ENCODE measurements at places on chromosomes 5 and 9. TPM values are rescaled to one million over a fixed set of nuclear protein-coding genes. Genes with fewer than 3 reads are reported as not detected.

DNA sequence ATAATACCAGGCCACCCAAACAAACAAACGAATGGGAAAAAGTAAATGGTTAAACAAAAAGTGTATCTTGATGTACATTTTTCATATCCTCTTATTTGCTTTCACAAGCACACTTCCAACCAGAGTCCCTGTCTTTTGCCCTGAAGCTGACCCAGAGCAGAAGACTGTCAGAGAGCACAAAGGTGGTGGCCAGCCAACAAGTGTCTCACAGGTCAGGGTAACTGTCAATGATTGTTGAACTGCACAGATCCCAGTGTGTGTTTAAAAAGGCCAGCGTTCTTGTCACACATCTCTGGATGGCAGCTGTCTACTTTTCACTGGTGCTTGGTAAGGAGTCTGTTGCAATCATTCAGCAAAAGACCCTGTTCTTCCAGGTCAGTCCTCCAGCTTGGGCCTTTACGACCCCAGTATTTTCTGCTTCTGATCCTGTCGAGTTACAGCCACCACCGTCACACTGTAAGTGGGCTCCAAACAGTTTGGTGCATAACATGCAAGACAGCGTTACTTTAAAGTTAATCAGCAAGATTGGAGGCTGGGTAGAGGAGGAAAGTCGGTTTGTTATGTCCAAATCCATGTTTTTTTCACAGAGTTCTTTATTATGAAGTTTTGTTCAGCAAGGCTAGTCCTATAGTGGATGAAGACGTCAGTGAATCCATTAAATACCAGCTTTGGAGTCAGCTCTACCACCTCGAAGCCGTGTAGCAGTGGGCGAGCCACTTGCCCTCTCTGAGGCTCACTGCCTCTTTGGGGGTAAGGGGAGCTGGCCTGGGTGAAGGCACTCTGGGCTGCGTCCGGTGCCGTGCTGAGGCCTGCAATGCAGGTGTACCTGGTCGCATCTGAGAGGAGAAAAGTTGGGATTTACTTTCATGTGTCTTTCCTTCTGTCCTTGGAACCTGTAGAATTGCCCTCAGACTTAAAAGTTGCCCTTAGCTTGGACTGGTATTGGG is 265.7 kb downstream of the AOPEP start:
- H3K4me1 ChIP-seq, result peaks cover 43% of the 10 kb centered on the region
- DNase-seq, result no peak

GRCh38 chr9:31067418-31067817 is 1317.0 kb upstream of the ACO1 start:
- H3K4me1 ChIP-seq, result no peaks in the 10 kb centered on the region
- H3K36me3 ChIP-seq, result no peaks in the 10 kb centered on the region
- no peak for DNase-seq
- H3K27ac ChIP-seq, result no peak overlapping the region

- H3K27ac ChIP-seq, result no peak overlapping the region
- peaks cover 14% of the 10 kb centered on the region for H3K4me1 ChIP-seq
- no peak overlapping the region for H3K4me3 ChIP-seq
- no peaks in the 10 kb centered on the region for H3K36me3 ChIP-seq
Measured at GRCh38 chr5:164708831-164709230, 1203.4 kb downstream of the MAT2B start.

- H3K36me3 ChIP-seq, result no peaks in the 10 kb centered on the region
- no peak for DNase-seq
- H3K4me3 ChIP-seq, result no peak overlapping the region
- peaks cover 6% of the 10 kb centered on the region for H3K4me1 ChIP-seq
- H3K27me3 ChIP-seq, result peaks cover 36% of the 10 kb centered on the region
Measured at GRCh38 chr9:33791117-33791516, 4.2 kb upstream of the PRSS3 start.

- no peaks in the 10 kb centered on the region for H3K36me3 ChIP-seq
- H3K4me3 ChIP-seq, result peak overlapping the region; percentile 79
- H3K4me1 ChIP-seq, result peaks cover 22% of the 10 kb centered on the region
- DNase-seq, result no peak
- H3K27me3 ChIP-seq, result peaks cover 37% of the 10 kb centered on the region
- H3K27ac ChIP-seq, result peak overlapping the region; percentile 51
Measured at GRCh38 chr5:77850536-77851175, 74.5 kb upstream of the TBCA start.

- H3K4me1 ChIP-seq, result no peaks in the 10 kb centered on the region
- H3K4me3 ChIP-seq, result no peak overlapping the region
- no peak overlapping the region for H3K27ac ChIP-seq
- DNase-seq, result no peak
- no peaks in the 10 kb centered on the region for H3K27me3 ChIP-seq
Measured at GRCh38 chr5:178240341-178240741, 7.7 kb upstream of the PHYKPL start.

- H3K4me3 ChIP-seq, result no peak overlapping the region
- H3K36me3 ChIP-seq, result no peaks in the 10 kb centered on the region
- H3K27ac ChIP-seq, result no peak overlapping the region
- H3K27me3 ChIP-seq, result no peaks in the 10 kb centered on the region
- peak; percentile 32 for DNase-seq
Measured at GRCh38 chr9:135533674-135534073, 12.3 kb upstream of the OBP2A start.

GRCh38 chr5:78691084-78691960 is 42.8 kb upstream of the LHFPL2 start:
- H3K27me3 ChIP-seq, result no peaks in the 10 kb centered on the region
- H3K36me3 ChIP-seq, result peaks cover 11% of the 10 kb centered on the region
- no peak overlapping the region for H3K27ac ChIP-seq
- H3K4me3 ChIP-seq, result no peak overlapping the region
- peaks cover under 1% of the 10 kb centered on the region for H3K4me1 ChIP-seq

DNA sequence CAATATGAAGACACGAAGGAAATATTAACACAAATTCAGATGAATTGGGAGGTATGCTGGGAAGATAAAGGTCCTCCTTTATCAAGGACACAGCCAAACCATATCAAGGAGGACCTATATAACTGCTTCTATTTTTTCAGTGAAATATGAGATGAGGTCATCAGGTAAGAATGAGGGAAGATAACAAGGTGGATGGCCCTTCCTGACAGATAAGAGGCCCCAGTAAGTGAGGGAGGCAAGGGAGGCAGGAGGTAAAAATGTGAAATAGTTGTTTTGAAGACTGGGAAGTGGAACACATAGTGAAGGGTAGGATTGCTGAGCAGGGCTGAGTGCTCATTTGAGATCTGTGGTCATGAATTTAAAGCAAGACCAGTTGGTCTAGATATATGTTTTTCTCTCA is 60.0 kb upstream of the FOXE1 start:
- no peaks in the 10 kb centered on the region for H3K4me1 ChIP-seq
- peaks cover 10% of the 10 kb centered on the region for H3K27me3 ChIP-seq
- DNase-seq, result no peak
- no peak overlapping the region for H3K4me3 ChIP-seq
- no peak overlapping the region for H3K27ac ChIP-seq

DNA sequence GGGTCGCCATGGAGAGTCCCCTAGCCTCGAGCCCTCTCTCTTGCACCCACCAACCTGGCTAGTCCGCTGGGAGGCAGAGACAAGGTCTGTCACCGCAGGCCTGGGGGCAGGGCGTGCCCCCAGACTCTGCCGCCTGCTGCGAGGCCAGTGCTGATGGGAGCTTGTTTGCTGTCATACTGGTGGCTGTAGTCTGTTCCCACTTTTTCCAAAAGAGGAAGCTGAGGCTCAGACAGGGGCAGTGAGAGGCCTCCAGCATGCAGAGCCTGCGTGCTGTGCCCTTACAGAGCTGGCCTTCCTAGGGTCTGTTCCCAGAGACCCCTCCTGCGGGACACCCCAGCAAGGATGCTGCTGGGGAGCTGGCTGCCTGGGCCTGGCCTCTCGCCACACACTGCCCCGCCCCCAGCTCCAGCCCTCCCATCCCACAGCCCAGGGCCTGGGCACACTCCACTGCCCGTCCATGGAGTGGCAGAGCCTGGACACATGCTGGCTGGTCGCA is 21.0 kb upstream of the SUSD3 start:
- DNase-seq, result no peak
- peaks cover 9% of the 10 kb centered on the region for H3K4me1 ChIP-seq
- no peak overlapping the region for H3K4me3 ChIP-seq
- H3K27ac ChIP-seq, result no peak overlapping the region
- no peaks in the 10 kb centered on the region for H3K27me3 ChIP-seq

DNA sequence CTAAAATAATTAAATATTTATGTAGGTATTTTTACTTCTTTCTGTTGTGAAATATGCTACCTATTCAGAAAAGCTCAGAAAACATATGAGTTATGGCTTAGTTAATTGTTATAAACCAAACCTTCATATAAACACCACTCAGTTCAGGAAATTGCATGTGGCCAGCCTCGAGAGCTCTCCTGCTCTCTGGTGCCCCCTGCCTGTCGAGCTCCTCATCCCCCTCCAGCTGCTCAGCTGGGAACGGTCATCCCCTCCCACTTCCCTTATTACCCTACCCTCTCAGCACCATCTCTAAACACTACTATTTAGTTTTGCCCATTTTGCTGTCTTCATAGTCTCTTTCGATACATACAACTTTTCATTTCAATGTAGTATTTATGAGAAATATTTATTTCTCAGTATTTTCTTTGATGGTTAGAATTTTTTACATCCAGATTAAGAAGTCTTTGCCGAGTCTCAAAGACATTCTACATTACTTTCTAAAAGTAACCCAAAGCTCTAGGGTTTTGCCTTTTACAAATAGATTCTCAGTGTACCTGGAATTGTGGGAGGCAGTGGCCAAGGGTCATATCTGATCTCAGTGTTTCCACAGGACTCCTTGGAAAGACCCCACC is 51.2 kb upstream of the SEMA4D start:
- H3K36me3 ChIP-seq, result no peaks in the 10 kb centered on the region
- DNase-seq, result peak; percentile 83
- H3K27ac ChIP-seq, result no peak overlapping the region
- peaks cover 25% of the 10 kb centered on the region for H3K27me3 ChIP-seq

GRCh38 chr5:168066536-168067208 is 224.8 kb upstream of the WWC1 start:
- no peaks in the 10 kb centered on the region for H3K4me1 ChIP-seq
- H3K27me3 ChIP-seq, result peaks cover 1% of the 10 kb centered on the region
- H3K4me3 ChIP-seq, result no peak overlapping the region
- H3K27ac ChIP-seq, result no peak overlapping the region
- DNase-seq, result no peak
- H3K36me3 ChIP-seq, result no peaks in the 10 kb centered on the region

GRCh38 chr5:124515497-124516245 is 230.8 kb downstream of the ZNF608 start:
- H3K27me3 ChIP-seq, result no peaks in the 10 kb centered on the region
- no peak overlapping the region for H3K4me3 ChIP-seq
- no peak overlapping the region for H3K27ac ChIP-seq

- peaks cover 31% of the 10 kb centered on the region for H3K36me3 ChIP-seq
- H3K4me1 ChIP-seq, result no peaks in the 10 kb centered on the region
- no peak overlapping the region for H3K27ac ChIP-seq
- DNase-seq, result no peak
- H3K27me3 ChIP-seq, result no peaks in the 10 kb centered on the region
Measured at GRCh38 chr9:70340572-70340971, 73.9 kb downstream of the KLF9 start.

The UTP15 gene
- 26.9 TPM for total RNA-seq

The FGD3 gene
- total RNA-seq, result 41.9 TPM

The SPARC gene
- 2,896 TPM for total RNA-seq

All from mesothelial cell of epicardium (in vitro differentiated cells).